ENCODE measurements at places on chromosomes 7 and 10.
A peak's percentile ranks its signal among the peaks of the same experiment; 100 is the strongest.

DNA sequence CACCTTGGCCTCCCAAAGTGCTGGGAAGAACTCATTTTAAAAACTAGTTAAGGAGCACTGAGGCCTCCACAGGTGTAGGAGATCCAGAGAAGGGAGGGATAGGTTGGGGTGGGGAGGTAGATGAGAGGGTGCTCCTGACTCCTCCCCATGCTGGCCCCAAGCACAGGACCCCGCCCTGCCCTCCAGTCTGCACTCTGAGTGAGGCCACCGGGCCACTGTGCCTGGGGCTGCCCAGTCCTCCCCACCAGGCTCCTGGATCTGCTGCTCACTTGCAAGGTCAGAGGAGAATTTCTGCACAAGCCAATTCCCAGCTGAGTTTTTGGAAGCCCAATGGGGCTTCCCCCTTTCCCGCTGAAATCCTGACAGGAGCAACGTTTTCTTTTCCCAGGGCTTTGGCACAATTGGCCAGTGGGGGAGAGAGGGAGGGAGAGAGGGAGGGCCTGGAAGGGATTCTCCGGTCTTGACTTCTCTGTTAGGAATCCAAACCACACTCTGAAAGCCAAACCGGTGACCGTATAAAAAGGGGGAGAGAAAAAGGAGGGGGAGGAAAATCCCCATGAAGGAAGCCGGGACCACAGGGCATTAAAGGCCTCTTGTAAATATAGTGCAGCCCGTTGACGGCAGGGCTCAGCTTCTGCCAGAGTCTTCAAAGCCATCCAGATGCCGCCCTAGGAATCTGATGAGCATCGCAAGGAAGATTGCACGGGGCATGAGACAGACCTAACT, 116.2 kb downstream of the SH3PXD2A start:
- no peak for DNase-seq

DNA sequence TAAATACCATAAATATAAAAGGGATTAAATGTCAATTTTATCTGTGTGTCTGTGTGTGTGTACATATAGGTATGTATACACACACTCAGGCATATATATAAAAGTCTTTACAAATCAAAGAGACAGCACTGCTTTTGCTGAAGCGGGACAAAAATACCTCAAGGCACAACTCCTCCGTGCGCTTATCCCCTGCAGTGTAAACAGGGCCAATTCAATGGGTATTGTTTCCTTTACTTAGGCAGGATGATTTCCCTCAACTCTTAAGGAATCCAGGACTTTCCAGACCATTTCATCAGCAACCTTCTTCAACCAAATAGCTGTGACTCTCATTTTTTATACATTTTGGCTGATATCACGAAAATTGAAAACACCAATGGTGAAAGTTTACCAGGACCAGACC, 227.7 kb downstream of the CRPPA start:
- no peak for DNase-seq

GRCh38 chr10:72663971-72664370, 28.0 kb upstream of the MCU start:
- no peak for DNase-seq

GRCh38 chr10:841535-841934, 90.0 kb downstream of the LARP4B start:
- no peak for DNase-seq

- DNase-seq = no peak
Measured at GRCh38 chr10:104246976-104247375, 7.7 kb upstream of the GSTO1 start.

- peak; percentile 17 for DNase-seq
Measured at GRCh38 chr7:14698239-14698638, 204.3 kb downstream of the DGKB start.

DNA sequence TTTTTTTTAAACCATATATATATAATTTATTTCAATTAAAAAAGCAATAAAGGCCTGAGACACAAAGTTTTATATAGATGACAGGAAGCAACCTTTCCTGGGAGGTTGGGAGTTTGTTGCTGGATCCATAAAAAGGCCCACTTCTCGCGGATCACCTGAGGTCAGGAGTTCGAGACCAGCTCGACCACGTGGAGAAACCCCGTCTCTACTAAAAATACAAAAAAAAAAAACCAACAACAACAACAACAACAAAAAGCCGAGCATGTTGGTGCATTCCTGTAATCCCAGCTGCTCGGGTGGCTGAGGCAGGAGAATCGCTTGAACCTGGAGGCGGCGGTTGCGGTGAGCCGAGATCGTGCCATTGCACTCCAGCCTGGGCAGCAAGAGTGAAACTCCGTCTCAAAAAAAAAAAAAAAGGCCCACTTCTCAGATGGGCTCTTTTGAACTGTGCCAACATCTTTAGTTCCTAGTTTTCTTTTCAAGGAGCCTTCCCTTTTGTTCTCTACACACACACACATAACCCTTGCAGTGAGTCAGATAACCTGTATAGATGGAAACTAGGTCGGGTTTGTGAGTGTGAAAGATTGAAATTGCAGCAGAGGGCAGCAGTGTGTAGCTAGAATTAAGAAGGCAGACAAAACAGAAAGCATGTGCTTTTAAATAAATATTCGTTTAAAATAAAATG, 1.2 kb upstream of the SMNDC1 start:
- peak; percentile 92 for DNase-seq

- peak; percentile 78 for DNase-seq
Measured at GRCh38 chr7:29424295-29424983, 139.2 kb upstream of the PRR15 start.

- no peak for DNase-seq
Measured at GRCh38 chr10:5142199-5142598, 42.8 kb downstream of the AKR1C8 start.

- DNase-seq = no peak
Measured at GRCh38 chr7:590731-591551, 71.3 kb upstream of the PDGFA start.

DNA sequence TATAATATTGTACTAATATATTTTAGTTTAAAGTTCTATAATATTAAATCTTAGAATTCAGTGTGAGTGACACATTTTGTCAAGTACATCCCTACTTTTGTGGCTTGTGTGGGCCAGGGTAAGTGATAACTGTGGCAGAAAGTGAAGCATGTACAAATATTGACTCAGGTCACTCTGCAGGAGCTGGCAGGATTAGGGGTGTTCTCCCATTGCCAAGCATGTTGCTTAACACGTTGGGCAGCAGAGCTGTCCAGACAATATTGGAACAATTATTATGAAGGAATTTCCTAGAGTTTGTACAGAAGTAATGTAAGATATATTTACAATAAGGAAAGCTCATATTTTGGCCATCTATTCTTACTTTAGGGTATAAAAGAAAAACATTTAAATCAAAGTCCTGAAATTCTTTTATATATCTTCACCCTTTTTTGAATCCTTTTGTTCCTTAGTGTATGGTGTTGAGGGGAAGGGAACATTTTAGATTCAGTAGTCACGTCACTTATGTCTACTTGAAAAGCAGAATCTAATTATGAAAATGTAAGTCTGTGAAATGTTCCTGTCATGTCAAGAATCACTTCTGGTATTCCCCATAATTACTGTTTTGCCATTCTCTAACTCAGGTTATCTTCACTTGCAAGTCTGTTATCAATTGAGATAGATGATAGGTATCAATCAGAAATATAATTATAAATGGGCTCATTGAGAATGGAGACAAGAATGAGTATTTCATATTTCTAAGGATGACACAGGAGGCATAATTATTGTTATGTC, 4.0 kb downstream of the HDAC9 start:
- peak; percentile 13 for DNase-seq

DNA sequence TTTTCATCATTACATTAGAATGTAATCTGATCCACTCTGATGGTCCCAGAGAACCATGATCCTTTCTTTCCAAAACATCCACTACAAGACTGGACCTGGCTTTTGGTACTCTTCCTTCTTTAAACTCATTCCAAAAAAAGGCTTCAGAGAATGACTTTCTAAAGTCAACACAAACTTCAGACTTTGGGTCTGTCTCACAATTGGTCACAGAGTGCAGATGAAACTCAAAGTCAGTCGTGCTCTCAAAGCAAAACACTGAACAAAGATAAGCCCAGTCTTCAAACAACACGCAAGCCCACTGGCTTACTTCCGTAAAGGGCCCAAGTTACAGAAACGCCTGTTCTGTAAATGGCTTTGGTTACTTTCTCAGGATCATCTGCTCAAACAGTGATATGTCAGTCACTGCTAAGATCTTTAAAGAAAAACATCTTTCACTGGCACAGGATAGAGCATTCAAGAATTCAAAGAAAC, 250.9 kb upstream of the MKLN1 start:
- DNase-seq = no peak

DNA sequence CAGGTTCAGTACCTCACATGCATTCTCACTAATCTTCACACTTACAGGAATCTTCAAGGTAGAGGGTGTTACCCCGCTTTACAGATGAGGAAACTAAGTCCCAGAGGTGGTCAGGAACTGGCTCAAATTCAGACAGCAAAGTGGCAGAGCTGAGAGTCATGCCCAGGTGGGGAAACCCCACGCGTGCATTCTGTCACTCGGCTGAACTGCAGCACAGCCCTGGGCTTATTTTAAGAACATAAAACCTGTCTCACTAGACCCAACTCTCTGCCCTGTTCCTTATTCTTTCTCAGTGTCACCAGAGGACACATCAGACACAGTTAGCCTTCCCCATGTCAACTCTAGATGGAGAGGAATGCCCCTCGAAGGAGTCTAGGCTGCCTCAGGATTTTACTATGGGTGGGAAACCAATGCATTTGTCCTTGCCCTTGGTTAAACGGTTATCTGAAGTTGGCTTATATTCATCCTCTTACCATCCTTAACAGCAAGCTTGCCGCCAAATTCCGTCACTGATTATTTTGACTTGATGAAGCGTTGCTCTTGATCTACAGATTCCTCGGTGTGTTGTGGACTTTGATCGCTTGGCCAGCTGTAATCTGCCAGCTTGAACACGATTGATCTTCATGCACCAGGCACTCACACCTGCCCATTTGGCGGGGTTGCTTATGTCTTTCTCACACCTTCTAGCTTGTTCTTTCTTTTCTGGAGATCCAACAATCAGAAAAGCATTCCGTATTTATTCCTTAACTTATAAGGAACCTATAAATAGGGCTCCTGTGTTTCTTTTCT, 627.9 kb downstream of the SDK1 start:
- no peak for DNase-seq

DNA sequence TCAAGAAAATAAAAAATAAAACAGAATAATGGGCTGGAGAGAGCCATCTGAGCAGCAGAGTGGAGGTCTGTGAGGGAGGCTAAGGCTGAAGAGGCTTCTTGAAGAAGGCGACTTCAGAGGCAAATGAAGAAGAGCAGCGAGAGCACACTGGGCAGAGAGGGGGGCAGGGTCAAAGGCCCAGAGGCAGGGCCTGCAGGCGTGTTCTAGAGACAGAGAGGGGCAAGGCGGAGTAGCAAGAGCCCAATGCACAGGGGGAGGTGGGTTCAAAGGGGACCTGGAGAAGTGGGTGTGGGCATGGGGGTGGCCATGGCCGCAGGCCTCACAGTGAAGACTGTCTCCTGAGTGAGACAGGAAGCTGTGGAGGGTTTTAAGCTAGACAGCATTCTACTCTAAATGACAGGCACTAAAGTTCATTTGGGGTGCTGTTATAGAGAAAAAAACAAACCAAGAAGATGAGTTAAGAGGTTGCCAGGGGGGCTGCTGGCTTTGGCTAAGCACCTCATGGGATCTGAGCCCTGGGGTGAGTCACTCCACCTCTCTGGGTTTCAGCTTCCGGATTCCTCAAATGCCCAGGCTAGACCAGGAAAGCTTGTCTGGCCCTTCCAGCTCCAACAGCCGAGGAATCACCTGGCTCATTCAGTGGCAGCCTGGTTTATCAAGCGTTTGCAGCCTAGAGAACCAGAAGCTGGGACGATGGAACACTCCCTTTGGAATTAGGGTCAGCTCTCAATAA, 81.7 kb downstream of the DLG5 start:
- no peak for DNase-seq

DNA sequence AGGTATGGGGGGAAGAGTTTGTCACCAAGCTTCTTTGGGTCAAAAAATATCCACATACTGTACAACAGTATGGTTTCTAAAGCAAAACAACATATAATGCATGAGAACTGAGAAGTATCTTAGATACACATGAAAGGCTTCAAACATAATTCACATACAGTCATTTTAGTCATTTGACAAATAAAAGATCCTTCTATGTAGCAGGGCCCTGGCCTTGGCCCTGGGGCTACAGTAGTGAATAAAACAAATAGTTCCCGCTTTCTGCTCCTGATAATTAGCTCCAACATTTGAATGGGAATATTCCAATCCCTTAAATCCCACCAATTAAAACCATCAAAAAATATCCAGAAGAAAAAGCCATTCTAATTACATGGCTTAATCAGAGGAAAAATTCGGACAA, 51.3 kb downstream of the MALSU1 start:
- no peak for DNase-seq

DNA sequence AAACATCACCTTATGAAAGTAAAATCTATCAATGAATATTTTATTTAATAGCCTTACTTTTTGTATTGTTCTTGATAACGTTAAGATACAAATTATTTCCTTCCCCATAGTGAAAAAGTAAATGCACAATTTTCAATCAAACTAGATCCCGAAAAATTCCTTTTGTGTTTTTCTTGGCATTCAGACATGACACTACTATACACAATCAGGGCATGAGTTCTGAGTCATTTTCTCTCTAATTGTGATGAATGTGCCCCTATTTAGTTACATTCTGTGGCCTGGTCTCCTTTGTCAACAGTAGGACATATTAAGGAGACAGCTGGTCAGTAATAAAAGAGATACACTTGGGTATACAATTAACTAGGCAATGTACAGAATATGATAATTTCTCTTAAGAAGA, 19.8 kb downstream of the COL1A2 start:
- no peak for DNase-seq

DNA sequence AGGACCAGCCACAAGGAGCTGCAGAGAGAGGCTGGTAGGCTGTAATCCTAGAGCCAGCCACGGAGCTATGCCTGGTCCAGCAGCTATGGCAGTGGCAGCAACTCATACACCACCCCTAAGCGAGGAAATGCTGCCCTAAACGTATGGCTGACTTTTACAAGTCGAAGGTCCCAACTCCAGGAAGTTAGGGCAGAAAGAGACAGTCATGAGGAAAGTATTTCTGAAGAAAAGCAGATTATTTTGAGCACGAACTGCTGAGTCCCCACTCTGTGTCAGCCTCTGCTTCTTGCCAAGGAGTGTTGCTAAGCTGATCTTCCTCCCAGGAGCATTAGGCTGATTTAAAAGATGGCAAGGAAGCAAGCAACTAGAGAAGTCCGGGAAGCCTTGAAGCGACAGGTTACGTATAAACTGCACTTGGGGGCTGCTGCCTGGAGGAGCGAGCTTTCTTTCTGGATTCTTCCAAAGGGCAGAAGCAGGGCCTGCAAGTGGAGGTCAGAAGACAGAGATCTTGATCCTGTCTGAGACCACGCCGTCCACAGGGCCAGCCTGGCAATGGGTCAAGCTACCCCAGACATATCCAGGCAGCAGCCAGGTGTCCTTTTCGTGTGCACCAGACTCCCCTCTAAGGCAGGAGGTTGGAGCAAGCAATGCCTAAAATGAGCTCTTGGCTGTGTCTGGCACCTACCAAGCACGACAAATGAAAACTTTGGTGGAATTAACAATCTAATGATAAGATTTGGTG, 39.4 kb downstream of the PLXNA4 start:
- no peak for DNase-seq

DNA sequence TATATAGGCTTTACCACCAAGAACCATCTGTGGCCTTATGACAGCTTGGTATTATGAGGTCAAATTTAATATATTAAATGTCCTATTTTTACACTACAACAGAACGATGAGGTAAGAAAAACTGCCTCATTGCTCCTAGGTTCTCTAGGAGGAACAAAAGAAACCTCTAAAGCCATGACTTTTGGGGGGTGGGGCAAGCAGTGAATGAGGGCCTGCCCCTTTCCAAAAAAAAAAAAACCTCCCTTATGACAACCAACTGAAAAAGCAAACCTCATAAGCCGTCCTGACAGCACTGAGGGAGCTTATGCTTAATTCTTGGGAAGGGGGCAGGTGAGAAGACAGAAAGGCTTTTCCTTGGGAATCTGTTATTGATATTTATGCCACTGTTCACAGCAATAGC, 116.6 kb downstream of the KMT2E start:
- no peak for DNase-seq
